ENCODE measurements at places on chromosomes 13 and 19.
A peak's percentile ranks its signal among the peaks of the same experiment; 100 is the strongest.

DNA sequence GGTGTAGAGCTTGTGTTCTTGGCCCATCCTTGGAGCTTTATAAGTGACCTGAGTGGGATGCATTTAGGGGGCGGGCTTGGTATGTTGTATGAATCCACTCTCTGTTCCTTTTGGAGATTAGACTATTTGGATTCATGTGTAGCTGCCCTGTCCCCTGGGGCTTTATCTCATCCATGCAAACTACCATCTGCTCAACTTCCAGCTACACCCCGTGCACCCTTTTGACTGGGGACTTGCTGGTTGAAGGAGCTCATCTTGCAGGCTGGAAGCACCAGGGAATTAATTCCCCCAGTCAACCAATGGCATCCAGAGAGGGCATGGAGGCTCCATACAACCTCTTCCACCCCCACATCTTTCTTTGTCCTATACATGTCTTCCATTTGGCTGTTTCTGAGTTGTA lies 6.1 kb downstream of the CLEC4M start:
- DNase-seq, result no peak

- no peak for DNase-seq
Observed at GRCh38 chr19:52142001-52142595, 2.4 kb upstream of the ZNF616 start.

GRCh38 chr19:16125737-16126495 lies 14.2 kb downstream of the RAB8A start:
- DNase-seq, result no peak

GRCh38 chr19:34254046-34254697 lies at the start of gene GARRE1:
GARRE1 (plus strand) TSS chr19:34254554; CDS start chr19:34300474, 45,920 bp downstream.
- DNase-seq, result peak; percentile 97

GRCh38 chr19:58566989-58567388 lies 6.1 kb downstream of the MZF1 start:
- DNase-seq, result no peak

- DNase-seq, result no peak
Observed at GRCh38 chr13:66577358-66577757, 652.8 kb downstream of the PCDH9 start.

DNA sequence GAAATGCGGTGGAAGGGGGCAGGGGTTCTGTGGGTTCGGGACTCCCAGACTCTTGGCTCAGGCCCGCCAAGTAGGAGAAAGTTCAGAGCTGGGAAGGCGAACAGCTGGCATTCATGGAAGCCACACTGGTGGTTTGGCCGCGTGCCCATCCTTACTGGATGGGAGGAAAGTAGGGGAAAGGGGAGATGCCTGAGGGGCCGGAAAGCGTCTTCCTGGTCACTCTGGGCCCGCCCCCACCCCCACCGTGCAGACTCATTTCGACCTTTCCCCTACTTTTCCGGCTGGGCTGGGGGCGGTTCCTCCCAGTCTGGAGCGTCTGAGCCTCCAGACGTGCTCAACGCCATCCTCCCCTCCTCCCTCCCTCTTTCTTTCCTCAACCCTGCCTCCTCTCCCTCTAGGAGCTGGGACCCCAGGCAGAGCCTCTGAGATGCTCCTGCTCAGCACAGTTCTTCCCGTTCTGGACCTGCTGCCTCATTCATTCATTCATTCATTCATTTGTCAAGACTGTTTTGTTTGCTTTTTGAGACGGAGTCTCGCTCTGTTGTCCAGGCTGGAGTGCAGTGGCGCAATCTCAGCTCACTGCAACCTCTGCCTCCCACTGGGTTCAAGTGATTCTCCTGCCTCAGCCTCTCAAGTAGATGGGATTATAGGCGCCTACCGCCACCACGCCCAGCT lies 3.5 kb downstream of the ANGPTL4 start:
- peak; percentile 68 for DNase-seq

GRCh38 chr13:60617991-60618733 lies 221.1 kb downstream of the TDRD3 start:
- DNase-seq, result peak; percentile 51

DNA sequence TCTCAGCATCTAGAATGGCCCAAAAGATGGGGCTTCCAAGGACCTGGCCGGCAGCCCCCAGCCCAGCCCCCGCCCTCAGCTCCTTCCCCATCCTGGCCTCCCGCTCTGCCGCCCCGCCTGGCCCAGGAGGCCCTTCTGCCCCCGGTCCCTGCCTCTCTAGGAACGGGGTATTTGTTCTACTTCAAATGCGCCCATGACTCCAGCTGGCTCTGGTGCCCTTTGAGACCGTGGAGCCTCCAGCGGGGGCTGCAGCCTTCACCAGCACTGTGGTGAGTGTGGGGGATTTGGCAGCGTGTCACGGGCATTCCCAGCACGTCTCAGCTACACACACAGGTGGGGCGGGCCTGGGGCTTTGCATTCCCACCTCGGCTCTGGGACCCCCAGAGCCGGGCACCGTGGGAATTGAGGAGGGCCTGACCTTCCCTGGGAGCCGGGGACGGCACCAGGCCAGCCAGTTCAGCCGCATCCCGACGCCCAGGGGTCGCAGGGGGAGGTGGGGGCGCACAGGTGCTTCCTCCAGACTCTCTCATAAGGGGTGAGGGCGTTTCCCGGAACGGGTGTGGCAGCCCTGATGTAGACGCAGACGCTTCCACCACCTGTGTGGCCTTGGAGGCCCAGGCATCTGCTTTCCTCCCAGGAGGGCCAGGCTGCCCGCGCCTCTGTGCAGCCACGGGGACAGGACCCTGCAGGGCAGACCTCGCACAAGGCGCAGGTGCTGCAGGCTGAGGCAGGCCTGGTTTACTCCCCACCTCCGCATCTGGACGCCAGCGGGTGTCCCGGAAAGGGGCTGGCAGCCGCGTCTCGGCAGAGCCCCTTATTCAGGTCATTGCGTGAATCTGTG lies 947 bp downstream of the ATP4B start:
- DNase-seq, result no peak

GRCh38 chr13:51781246-51782022 lies 22.5 kb downstream of the DHRS12 start:
- DNase-seq, result peak; percentile 64

GRCh38 chr13:21556051-21556450 lies 47.9 kb downstream of the MICU2 start:
- DNase-seq, result no peak

- DNase-seq, result no peak
Observed at GRCh38 chr13:80334597-80335260, 6.2 kb downstream of the SPRY2 start.

GRCh38 chr19:13794398-13794756 lies 866 bp upstream of the ZSWIM4 start:
- no peak for DNase-seq
